Activated T-helper 17 cell treated with anti-CD3 and anti-CD28 coated beads, Interleukin-2, amount 50 U/mL, for 72 hours (primary cell): ENCODE measurements at places on chromosomes 1 and 21. TPM values are rescaled to one million over a fixed set of nuclear protein-coding genes. Genes with fewer than 3 reads are reported as not detected.

- no peak for ATAC-seq
These were observed 19.7 kb downstream of the MRPS6 start for GRCh38 chr21:34093083-34093482.

DNA sequence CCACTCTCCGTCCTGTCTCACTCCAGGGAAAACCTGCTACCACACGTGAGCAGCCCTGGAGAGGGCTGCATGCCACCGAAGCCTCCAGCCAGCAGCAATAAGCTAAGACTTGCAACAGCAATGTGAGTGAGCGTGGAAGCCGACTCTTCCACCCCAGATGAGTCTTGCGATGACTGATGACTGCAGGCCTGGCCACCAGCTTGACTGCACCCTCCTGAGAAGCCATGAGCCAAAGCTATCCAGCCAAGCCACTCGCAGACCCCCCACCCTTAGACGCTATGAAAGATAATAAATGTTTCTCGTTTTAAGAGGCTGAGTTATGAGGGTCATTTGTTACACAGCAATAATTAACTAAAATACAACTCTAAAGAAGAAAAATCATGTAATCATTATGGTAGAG lies 118.6 kb upstream of the GALNT2 start:
- ATAC-seq, result no peak

DNA sequence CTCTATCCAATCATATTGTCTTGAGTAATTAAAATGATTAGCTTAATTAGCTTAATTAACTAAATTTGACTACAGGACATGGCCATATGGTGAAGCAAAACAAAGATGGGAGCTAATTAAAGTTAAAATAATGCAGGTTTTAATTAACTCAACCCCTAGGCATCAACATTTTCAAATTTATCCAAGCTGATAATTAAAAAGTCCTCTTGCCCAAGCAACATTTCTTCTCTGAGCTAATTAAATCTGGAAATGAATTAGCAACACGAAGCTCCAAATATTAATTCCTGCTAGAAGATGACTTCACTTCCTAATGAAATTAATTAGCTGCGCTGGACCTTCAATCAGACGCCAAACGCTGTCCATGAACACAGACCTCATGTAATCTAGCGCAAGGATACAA lies 27.9 kb downstream of the LMO4 start:
- no peak for ATAC-seq

- ATAC-seq, result peak; percentile 40
These were observed 20.2 kb upstream of the RABGGTB start for GRCh38 chr1:75765697-75766355.

DNA sequence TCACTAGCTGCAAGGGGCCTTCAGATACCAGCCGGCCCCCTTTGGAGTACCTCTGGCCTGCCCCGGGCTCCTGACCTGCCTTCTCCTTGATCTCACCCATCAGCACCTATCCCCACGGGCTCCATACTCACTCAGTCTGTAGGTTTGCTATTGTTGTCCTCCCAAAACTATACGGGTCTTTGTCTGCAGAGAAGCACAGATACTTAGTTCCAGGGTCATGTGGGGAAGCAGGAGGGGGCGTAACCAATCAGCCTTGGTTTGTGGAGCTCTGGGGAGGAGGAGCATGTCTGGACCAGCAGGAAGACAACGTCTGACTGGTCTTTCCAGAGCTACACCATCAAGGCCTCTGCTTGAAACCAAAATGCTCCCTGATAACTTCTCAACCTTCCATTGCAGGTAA lies 15.2 kb downstream of the TMEM63A start:
- no peak for ATAC-seq

- ATAC-seq, result no peak
These were observed 140.0 kb upstream of the GRIK3 start for GRCh38 chr1:37174341-37174740.

DNA sequence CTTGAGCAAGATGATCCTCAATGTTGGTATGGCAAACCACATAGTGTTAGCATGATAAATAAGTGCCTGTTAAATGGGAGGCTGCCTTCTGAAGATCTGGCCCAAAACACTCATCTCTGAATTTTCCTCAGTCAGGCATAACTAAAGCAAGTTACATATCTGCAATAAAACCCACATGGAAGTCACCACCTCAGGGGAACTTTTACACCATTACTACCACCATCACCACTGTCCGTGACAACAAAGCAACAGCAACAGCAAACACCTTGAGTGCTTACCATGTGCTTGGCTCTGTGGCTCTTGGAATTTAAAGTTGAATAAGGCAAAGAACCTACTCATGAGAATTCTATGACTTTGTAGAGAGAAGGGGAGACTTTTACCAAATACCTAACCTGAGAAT lies 233.0 kb downstream of the ASTN1 start:
- ATAC-seq, result no peak

- ATAC-seq, result no peak
These were observed 20.5 kb upstream of the ARTN start for GRCh38 chr1:43913051-43913501.

- no peak for ATAC-seq
These were observed 71.2 kb upstream of the ZC3H12A start for GRCh38 chr1:37403166-37403565.

GRCh38 chr1:193657552-193657951 lies 471.1 kb upstream of the B3GALT2 start:
- no peak for ATAC-seq

GRCh38 chr1:115170961-115171392 lies 81.7 kb upstream of the TSPAN2 start:
- ATAC-seq, result no peak

DNA sequence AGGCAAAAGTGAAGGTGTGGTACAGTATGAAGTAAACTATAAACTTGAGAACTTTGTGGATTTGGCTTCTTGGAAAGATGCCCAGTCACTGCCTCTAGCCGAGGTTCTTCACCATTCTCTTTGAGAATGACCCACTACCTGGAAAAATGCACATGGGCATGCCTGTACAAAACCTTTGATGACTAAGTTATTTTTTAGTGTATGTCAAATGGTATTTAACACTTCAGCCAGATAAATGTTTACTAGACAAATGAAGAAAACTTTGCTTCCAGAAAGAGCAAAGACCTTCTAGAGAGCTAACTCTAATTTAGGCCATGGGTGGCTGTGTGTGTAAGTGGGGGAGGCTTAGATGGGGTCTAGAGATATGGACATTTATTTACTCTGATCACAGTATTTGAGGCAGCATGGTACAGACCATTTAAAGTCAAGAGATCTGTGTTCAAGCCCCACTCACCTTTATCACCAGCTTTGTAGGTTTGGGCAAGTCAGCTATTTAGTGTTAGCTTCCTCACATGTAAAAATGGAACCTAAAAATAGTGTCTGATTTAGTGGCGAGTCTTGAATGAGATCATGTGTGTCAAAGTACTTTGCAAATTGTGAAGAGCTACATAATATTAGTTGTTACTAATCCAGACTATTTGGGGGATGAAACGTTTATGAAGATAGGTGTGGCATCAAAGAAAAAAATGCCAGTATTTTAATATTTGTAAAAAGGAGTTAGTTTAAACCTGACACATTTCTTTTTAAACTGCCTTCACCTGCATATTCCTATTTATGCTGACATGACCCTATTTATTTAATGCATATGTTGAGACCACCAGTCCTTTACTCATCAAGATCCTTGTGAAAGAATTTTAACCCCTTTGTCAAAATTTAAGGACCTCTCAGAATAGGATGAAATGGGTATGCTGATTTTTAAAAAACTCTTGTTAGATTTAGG lies 20.2 kb downstream of the NFYC start:
- peak; percentile 56 for ATAC-seq

DNA sequence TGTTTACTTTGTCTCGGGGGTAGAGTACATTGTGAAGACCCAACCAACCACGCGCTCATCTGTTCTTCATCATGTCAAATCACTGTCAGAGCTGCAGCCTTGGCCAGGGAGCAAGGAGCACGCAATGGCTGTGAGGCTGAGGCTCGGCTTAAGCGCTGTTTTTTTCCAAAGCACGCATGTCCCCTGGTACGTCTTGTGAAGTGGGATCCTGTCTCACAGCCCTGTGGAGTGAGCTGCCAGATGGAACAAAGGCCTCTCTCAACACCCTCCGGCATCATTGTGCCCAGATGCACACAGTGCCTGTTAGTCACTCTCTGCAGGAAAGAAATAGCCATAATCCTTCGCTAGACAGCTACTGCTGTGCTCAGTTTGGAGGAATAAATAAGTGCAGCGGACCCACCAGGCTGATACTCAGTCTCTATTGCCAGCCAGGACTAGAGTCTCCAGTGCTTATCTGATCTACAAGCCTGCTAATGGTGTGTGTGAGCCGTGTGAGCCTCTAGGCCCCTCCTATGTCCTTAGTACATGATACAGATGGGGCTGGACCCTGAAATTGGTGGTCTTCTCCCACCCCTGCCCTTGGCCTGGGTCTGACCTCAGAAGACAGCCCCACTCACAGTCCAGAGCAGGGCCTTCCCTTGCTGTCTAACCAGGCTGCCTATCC lies 91.3 kb upstream of the COA6 start:
- ATAC-seq, result no peak

DNA sequence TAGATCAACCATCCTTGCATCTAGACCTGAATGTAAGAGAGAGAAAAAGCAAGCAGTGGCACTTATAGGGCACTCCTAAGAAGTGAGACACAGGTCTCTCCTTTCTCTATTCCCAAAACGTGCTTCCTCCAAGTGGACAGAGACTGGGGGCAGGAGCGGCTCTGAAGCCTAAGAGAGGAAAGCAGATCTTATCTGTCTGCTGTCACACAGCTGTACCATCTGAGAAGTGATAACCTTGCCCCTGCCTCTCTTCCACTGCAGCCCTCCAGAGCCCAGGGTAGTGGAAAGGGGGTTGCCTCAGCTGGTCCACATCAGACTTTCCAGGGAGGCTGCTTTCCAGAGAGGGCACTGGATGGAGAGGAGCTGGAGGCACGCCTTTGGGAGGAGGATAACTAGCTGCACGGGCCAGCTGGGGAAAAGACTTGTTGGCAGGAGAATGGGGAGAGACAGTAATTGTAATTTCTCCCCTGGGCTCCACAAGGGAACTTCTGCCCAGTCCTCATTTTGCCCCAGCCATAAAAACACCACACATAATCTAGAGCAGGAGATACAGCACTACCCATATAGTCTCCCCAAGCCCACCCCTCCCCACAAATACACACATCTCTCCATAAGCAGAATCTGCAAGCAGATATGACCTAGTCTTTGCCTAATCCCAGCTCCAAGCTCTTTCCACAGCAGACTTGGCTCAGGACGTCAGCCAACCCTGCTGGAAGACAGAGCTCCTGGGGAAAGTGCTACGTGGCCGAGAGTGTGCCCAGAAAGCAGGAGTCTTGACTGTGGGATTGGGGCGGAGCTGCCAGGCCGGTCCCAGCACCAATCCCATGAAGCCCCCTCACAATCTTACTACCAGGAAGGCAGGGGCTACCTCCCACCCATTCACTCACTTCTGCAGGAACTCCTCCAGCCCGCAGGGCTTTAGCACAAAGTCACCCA lies 31.2 kb downstream of the PIK3C2B start:
- ATAC-seq, result no peak

DNA sequence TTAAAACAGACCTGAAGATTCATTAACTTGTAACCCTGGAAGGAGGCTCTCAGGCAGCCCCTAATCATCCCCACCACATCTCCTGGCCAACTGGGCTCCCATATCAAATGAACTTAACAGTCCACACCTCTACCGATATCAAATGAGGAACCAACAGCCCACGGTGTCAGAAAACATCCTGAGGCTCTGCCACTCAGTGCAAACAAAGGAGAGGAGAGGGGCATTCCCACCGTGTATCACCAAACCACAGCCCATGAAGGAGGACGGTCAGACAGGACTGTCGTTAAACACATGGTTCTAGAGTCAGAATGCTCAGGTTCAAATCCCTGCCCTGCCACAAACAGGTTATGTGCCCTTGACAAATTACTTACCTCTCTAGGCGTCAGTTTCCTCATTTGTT lies 52.5 kb downstream of the ERI3 start:
- ATAC-seq, result no peak

- no peak for ATAC-seq
These were observed 12.0 kb upstream of the FMO2 start for GRCh38 chr1:171173069-171173468.

DNA sequence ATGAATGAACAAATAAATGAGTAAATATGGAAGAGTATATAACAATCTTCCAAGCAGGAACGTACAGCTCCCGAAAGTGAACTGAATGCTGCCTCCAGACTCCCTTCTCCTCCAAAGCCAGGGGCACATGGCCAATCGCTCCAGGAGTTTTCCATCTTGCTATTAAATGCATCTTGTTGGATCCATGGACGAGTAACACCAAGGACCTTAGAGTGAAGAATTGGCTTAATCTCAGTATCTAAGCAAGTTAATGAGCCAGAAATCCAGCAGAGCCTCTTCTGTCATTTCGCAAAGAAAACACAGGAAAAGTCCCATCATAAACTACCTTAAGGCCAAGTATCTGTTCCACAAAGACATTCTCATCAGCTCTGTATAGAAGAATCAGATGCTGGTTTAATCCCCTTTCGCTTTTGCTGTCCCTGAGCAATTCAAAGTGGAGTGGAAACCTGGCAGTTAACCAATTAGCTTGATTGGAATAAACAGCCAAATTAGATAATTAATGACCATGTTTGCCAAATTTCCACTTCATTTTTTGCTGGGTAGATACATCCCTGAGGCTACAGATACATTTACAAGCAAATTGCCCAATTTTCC lies 116.0 kb downstream of the MIS18A start:
- ATAC-seq, result no peak

GRCh38 chr1:72516826-72517225 lies 234.5 kb upstream of the NEGR1 start:
- no peak for ATAC-seq

LHX8 gene
- total RNA-seq, result not detected

STIL gene
- 33.0 TPM for total RNA-seq

NCMAP gene
- not detected for total RNA-seq

CELA2A gene
- not detected for total RNA-seq

LRRC38 gene
- not detected for total RNA-seq

CD5L gene
- total RNA-seq, result not detected

LCK gene
- 323 TPM for total RNA-seq

MROH7 gene
- 1.2 TPM for total RNA-seq

SLC30A10 gene
- not detected for total RNA-seq

PCNT gene
- total RNA-seq, result 44.8 TPM
